Activated CD4-positive, alpha-beta T cell treated with anti-CD3 and anti-CD28 coated beads, Interleukin-2, amount 10 ng/mL, durations not matched to agents 7 days and 5 days (primary cell): ENCODE measurements at places on chromosomes 5 and 9.

DNA sequence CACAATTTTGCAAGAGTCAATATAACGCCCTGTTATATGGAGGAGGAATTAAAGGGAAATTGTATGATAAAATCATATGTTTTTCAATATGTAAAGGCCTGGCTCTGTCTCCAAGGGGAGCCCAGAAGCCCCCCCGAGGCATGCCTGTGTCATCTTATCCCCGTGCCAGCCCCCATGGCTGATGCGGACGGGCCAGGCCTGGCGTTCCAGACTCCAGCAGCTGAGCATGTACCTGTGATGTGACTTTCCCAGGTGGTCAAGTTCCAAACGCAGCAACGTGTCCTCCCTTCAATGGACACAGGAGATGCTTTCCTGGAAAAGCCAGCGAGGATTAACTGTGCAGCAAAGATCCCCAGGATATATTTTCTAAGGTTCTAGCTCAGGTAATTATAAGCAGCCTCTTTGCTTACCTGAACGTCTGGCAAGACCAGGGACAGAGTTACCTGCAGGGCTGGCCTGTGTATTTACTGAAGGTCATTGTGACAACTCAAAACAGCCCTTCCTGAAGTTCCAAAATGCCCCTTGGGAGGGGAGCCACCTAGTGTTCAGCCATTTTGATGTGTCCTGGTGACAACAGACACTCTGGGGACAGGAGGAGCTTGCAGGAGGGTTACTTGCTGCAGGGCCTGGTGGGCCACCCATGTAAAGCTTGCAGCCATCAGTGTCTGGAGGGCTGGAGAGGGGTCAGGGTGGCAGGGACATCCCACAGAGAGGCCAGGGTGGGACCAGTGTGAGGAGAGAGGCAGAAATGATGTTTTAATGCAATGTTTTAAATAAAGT, 53.3 kb upstream of the RNU6ATAC start:
- no peak overlapping the region for H3K4me3 ChIP-seq
- H3K27me3 ChIP-seq, result no peaks in the 10 kb centered on the region
- no peaks in the 10 kb centered on the region for H3K36me3 ChIP-seq
- peak; percentile 16 for DNase-seq
- H3K27ac ChIP-seq, result no peak overlapping the region

- no peak overlapping the region for H3K4me3 ChIP-seq
- no peak overlapping the region for H3K27ac ChIP-seq
- H3K4me1 ChIP-seq, result peaks cover 43% of the 10 kb centered on the region
- H3K36me3 ChIP-seq, result peaks cover 28% of the 10 kb centered on the region
- DNase-seq, result no peak
- no peaks in the 10 kb centered on the region for H3K27me3 ChIP-seq
These were observed 6.3 kb downstream of the AP3B1 start for GRCh38 chr5:78288246-78288645.

- H3K4me3 ChIP-seq, result no peak overlapping the region
- no peak for DNase-seq
- peaks cover 9% of the 10 kb centered on the region for H3K36me3 ChIP-seq
- H3K27ac ChIP-seq, result no peak overlapping the region
These were observed 29.5 kb downstream of the CAST start for GRCh38 chr5:96691503-96692303.

GRCh38 chr9:87425202-87425601, 72.5 kb upstream of the DAPK1 start:
- H3K27ac ChIP-seq, result no peak overlapping the region
- H3K4me1 ChIP-seq, result peaks cover 5% of the 10 kb centered on the region
- peaks cover 3% of the 10 kb centered on the region for H3K36me3 ChIP-seq
